ENCODE measurements at places on chromosomes 7 and 10. TPM values are rescaled to one million over a fixed set of nuclear protein-coding genes. Genes with fewer than 3 reads are reported as not detected.

The CTAGE15 gene
- total RNA-seq = 11.6 TPM

The HNRNPH3 gene
- 75.1 TPM for total RNA-seq

The NPFFR1 gene
- not detected for total RNA-seq

The TAS2R3 gene
- 6.3 TPM for total RNA-seq

Data from Peyer's patch (tissue), 4 donors.